SK-N-SH treated with all-trans-retinoic acid at 6 μM for 48 hours (cell line): ENCODE measurements at places on chromosomes 3 and 15.

- ATAC-seq = no peak
Observed at GRCh38 chr3:65778968-65779367, 259.8 kb downstream of the MAGI1 start.

GRCh38 chr3:193510154-193510553, 44.5 kb downstream of the ATP13A4 start:
- no peak for ATAC-seq

- peak; percentile 85 for ATAC-seq
Observed at GRCh38 chr3:18988614-18989229, 159.6 kb upstream of the KCNH8 start.

- ATAC-seq = no peak
Observed at GRCh38 chr3:119774444-119774843, 7.5 kb upstream of the NR1I2 start.

- ATAC-seq = no peak; the same call in 2 of the 3 replicates
Observed at GRCh38 chr15:60299452-60300047, 98.2 kb downstream of the ANXA2 start.

DNA sequence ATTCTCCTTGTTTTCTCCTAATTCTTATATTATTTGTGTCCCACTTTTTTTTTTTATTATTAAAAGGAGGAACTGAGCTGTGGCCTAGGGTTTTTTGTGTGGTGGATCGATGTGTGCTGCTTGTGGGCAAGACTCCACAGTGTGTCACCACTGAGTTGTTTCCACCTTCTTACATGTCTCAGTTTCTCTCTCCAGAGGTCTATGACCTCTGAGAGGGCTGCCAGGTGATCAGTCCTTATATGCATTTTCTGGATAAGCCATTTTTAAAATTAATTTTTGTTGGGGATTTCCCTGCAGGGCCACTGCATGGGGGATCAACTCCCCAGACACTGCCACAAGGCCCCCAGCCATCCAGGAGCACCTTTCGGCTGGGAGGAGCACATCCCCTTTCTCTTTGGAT, 27.8 kb downstream of the IQCF6 start:
- ATAC-seq = no peak

- peak; percentile 30 for ATAC-seq
Observed at GRCh38 chr3:24522146-24522579, 27.5 kb upstream of the THRB start.

DNA sequence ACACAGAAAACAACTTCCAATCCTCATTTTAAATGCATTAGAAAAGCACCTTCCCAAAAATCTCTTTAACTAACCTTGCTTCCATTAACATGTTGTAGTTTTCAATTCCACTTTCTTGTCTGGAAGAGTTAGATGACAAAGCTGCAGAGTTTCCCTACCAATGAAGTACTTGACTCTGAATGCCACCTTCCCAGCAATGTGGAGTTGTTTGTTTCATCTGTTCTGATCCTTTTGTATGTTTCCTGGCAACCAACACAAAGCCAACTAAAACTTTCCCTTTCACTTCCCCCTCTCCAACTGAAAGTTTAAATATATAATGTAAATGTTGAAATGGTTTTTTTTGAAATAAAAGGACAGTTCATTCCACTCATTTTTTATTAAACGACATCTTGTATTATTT, at the start of gene WDR49:
WDR49 (minus strand) TSS at position 183 of the 400 bp plus-strand sequence. CDS start 517 bp downstream, outside the sequence.
- no peak for ATAC-seq

DNA sequence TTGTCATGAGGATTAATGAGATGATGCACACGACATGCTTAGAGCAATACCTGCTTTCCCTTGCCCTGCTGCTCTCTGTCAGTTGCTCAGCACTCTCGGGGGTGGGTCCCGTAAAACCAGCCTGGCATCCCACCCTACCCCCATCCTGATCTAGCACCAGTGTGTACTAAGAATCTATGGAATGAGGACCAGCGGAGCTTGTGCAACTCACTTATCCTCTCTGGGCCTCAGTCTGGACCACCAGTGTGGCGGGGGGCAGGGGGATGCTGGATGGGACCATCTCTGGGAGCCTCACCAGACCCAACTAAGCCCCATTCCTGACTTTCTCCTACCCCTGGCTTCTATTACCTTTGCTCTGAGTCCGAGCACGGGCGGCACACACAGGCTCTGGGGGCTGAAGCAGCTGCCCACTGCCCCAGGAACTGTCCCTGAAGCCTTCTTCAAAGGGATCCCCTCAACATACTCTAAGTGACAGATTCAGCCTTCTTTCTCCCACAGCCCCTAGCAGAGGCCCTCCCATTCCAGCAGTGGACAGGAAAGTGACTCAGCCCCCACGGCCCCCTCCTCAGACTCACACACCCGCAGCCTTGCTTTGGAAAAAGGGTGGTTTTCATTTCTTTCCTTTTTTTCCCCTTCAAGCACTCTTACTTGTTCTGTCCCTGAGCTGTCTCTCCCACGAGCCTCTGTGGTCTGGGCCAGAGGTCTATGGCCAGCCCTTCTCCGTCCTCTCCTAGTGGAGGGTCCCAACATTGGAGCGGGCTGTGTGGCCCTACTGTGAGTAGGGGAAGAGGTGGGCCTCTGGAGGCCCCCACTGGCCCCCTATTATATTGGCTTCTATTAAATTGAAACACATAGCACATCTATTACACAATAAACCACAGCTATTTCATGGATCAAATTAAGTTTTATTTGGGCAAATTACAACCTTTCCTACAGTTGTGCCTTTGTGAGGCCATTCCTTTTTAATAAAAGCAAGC, 100.3 kb downstream of the SMAD6 start:
- peak; percentile 43 for ATAC-seq

GRCh38 chr3:24303057-24303754, 191.4 kb downstream of the THRB start:
- ATAC-seq = no peak

DNA sequence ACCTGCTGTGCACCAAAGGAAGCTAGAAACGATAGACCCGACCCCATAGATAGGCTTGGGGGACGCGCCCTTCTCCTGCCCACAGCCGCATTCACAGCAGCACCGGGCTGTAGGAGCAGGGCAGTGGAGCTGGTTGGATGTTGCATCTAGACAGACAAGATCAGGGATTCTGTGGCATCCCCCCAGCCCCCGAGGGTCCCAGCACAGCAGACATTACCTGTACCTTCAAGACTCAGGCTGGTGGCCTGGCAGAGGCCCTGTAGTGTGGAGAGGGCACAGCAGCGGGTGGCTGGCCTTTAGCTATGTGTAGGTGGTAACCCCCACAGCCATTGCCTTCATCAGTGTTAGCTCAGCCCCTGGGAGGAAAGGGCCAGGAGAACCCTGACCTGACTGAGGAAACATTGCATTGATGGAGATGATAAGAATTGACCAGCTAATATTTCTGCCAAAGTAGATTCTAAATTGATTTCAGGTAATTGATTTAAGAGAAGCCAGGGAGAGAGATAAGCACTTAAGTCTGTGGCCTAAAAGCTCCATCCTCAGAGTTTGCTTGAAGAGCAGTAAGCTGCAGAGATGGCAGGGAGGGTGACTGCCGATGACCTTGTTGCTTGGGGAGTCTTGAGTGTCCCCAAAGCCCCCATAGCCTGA, 269.4 kb downstream of the TLE3 start:
- no peak for ATAC-seq

GRCh38 chr15:68022061-68022460, 32.1 kb upstream of the PIAS1 start:
- no peak for ATAC-seq

GRCh38 chr3:195270079-195270816, 711 bp downstream of the XXYLT1 start:
- ATAC-seq = peak; percentile 37

- no peak for ATAC-seq
Observed at GRCh38 chr3:124295362-124295761, 303.4 kb upstream of the ROPN1 start.

DNA sequence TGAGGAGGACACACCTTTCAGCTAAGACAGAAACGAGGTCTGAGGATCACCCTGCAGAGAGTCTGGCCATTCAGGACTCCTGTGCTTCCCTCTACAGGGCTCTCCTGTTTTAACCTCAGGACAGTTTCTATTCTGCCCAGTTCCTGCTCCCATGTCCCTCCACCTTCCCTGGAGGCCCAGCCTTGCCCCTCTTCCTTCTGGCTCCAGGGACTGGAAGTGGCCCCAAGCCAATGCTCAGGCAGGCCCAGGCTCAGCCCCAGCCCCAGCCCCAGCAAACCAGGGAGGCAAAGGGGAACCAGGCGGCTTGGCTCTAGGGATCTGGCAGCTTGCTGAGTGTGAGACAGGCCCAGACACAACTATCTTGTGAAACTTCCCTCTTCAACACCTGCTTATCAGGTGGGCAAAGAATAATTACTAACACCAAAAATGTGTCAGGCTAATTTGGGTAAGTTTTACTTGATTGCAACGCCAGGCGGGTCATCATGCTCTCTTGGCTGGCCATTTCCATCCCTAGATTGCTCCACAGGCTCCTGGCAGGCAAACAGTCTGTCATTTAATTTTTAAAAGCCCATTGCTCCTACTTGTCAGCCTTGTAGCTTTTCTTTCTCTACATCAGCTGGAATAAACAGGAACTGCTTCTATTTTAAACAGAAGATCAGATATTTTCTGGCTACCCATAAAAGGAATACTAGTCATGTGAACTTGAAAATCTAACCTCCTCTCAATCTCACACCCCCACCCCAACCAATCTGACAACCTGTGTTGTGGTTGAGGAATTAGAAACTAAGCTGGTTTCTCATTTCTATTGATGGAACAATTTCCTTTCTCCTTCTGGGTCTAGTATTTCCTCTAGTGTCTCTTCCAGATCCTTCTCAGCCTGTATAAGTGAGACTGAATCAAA, 33.5 kb downstream of the UPK1B start:
- ATAC-seq = peak; percentile 54
